ENCODE measurements at places on chromosomes 2 and 18.
A peak's percentile ranks its signal among the peaks of the same experiment; 100 is the strongest.

DNA sequence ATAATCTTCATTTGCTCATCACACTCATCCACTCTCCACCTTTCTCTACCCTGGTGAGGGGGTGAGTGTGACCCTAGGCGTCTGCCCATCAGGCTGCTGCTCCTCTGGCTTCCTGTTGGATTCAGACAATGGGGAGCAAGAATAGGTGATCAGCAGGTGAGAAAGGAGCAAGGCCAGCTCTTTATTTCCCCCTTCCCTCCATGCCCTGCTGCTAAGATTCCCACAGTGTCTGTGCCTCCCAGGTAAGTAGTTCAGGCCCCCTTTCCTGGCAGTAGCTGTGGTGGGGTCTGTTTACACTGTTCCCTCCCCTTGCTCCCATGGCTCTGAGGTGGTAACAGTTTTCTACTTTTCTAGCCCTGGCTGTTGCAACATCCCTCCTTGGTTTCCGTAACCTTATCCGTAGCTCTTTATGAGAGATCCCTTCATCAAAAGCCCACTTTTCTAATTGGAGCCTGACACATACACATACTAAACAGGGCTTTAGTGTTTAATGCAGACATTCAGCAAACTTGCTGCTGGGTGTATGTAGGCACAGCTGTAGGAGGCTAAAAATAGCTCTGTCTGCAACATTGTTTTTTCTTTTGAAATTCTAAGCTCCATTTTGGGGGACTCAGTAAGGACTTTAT lies 27.5 kb downstream of the MAP2 start:
- no peak for DNase-seq

GRCh38 chr2:28419003-28419402 lies 26.3 kb downstream of the FOSL2 start:
- DNase-seq = no peak

GRCh38 chr2:225841314-225841713 lies 441.8 kb downstream of the NYAP2 start:
- DNase-seq = no peak

GRCh38 chr2:238895891-238896600 lies 48.2 kb downstream of the TWIST2 start:
- DNase-seq = no peak

- DNase-seq = peak; percentile 43
These were observed 213.9 kb downstream of the TFCP2L1 start for GRCh38 chr2:121071034-121071504.

DNA sequence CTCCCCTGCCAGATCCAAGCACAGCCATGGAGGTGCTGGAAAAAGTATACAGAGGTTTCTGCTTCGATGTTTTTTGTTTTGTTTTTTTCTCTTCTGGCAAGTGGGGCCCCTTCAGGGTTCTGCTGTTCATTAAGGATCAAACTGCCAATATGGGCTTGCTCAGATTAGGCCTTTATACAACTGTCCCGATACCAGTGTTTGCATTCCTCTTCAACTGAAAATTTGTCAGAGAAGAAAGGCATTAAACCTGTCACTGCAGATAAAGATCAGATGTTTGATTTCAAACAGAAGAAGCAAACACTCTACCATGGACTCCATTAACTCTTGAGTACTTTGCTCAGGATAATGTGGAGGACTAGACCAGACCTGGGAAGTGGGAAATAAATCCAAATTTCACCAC lies 396.0 kb upstream of the SMIM21 start:
- no peak for DNase-seq

DNA sequence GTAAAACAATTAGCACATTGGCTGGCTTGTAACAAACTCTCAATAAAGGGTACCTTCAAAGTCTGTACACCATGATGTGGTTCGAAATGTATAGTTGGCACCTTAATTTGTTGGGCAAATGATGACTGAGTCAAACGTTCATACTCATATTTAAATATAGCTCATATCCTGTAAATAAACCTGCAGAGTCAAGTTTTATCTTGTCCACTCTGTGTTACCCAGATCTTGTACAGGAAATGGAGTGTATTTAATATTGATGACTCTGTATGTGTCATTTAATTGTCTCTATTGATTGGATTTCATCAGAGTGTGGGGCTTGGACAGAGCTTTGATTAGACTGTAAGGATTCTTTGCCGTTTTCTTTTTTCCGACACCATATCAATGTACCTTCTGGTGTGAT lies 805.6 kb upstream of the ZEB2 start:
- no peak for DNase-seq

DNA sequence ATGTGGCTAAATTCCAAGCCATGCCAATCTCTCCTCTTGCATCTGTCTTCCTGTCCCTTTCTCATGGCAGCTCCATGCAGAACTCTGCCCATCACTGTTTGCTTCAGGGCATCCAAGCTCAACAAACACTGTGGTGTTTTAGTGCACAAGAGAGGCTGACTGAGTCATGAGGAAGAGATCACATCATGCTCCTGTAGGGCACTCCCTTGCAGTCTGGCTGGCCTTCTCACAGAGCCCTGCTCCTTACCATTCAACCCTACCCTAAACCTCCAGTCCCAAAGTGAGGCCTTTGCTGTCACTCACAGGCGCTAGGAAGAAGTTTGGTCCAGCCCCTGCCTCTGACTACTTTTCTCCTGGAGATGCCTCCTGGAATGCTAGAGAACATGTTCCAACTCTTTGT lies 194.0 kb downstream of the LRATD1 start:
- DNase-seq = no peak

DNA sequence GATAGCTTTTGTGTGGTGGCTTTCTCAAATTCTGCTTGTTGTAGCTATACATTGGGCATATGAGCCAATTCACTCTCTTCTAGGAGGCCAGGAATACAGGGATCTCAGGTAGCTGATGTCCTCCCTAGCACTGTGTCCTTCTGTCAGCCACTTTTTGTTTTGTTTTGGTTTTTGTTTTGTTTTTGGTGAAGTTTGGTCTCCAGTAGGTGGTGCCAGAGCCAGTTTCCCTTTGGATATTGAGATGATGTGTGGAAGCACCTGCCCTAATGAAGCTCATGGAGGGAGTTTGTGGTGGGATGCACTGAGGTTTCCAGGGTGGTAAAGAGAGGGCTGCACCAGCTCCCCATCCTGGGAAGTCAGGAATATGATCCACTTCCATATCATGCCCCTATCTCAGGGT lies 100.5 kb upstream of the VWC2L start:
- no peak for DNase-seq

DNA sequence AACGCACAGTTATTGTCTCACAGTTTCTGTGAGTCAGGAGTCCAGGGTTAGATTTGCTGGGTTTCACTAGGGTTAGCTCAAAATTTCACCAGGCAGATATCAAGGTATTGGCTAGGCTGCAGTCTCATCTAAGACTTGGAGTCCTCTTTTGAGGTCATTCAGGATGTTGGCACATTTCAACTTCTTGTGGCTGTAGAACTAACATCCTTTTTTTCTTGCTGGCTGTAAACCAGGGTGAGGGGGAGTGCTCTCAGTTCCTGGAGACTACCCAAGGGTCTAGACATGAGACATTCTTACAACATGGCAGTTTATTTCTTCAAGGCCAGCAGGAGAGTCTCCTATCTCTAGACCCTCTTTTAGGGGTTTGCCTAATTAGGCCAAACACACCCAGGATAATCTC lies 12.8 kb upstream of the CAVIN2 start:
- no peak for DNase-seq

Measured in stimulated activated CD4-positive, alpha-beta T cell treated with anti-CD3 and anti-CD28 coated beads, TNF-alpha, amount 100 ng/mL, for 48 hours (primary cell).